ENCODE measurements at places on chromosomes 5 and 9.

DNA sequence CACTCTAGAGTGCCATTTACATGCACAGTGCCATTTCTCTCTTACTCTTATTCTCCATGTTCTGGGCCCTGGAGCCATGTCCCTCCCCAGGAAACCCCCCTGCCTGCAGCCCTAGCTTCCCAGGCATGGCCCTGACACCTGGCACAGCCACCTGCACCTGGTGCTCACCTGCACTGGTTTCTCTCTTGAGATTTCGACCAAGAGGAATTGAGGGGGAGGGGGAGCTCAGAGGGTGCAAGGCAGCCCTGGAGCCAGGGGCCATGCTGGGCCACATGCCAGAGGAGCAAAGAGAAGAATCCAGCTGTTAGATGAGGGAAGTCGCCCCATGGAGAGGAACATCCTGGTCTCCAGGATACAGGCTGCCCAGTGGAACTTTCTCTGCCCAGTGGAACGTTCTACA lies 65.0 kb upstream of the RAPGEF1 start:
- no peak for DNase-seq

DNA sequence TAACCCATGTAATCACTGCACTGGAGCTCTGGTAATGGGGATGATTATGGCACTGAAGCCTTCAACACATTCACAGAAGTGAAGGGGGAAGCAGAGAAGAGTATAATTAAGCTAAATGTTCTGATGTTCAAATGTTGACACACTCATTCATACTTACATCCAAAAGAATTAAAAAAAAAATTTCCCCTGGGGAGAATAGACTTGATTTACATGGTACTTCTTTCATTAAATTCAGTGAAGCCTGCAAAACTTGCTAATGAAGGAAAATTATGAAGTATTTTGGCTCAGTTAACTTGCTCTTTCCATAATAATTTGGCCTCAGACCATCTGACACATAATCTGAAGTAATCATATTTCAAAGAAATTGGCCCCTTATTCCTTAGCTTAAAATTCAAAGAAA lies 428.8 kb downstream of the SH3GL2 start:
- no peak for DNase-seq

DNA sequence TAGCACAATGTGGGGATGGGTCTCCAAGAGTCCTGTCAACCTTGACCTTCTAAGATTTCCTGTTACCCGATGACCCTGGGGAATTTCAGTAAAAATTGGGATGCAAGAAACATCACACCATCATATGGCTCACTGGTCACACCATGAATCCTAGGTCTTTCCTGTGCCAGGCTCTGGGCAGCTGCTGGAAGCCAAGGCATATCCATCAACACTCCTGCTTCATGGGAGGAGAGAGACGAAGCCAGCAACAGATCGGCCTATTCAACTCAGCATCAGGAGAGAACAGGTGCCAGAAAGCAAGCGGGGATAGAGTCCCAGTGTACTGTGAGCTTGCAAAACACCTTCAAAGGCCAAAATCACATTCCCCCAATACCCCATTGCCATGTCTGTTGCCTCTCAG lies 6.5 kb upstream of the NEK6 start:
- DNase-seq: no peak

- no peak for DNase-seq
These were observed 372.1 kb downstream of the DTWD2 start for GRCh38 chr5:118616281-118616680.

DNA sequence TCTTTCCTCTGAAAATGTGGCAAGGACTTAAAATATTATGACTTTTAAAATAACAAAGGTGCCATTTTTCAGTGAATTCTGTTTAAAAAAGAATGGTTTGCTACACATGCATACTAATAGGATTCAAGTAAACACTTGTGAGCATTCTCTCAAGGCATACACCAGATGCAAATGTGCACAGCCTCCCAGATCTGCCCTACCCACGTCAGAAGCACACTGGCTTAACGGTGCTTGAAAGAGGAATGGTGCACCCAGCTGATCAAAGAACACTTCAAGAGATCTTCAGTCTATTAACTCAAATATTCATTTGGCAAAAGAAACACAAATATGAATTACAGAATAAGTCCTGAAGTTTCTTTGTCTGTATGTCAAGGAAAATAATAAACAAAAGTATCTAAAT lies 15.8 kb downstream of the GABRB2 start:
- DNase-seq: no peak

GRCh38 chr9:131609099-131609830 lies 63.9 kb downstream of the PRRT1B start:
- peak; percentile 62 for DNase-seq

Data from choroid plexus epithelial cell (primary cell).